ENCODE measurements at places on chromosomes 2 and 18.
A peak's percentile ranks its signal among the peaks of the same experiment; 100 is the strongest.

DNA sequence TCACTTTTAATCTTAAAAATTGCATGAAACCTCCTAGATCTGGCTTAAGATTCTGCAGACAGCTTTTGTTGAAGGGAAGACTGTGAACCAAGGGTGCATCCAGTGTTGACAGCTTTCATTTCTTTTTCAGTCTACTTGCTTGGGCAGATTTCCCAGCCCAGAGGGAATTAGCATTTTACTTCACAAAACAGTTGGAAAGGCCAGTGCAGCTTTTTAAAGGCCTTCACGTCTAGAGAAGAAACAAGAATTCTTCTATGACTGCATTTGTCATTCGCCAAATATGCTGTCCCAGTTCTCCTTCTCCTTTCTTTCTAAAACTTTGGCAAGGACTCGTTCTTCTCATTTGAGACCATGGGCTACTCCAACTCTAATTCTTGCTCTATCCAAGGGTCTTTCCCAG, 17.4 kb downstream of the NTSR2 start:
- DNase-seq = no peak

DNA sequence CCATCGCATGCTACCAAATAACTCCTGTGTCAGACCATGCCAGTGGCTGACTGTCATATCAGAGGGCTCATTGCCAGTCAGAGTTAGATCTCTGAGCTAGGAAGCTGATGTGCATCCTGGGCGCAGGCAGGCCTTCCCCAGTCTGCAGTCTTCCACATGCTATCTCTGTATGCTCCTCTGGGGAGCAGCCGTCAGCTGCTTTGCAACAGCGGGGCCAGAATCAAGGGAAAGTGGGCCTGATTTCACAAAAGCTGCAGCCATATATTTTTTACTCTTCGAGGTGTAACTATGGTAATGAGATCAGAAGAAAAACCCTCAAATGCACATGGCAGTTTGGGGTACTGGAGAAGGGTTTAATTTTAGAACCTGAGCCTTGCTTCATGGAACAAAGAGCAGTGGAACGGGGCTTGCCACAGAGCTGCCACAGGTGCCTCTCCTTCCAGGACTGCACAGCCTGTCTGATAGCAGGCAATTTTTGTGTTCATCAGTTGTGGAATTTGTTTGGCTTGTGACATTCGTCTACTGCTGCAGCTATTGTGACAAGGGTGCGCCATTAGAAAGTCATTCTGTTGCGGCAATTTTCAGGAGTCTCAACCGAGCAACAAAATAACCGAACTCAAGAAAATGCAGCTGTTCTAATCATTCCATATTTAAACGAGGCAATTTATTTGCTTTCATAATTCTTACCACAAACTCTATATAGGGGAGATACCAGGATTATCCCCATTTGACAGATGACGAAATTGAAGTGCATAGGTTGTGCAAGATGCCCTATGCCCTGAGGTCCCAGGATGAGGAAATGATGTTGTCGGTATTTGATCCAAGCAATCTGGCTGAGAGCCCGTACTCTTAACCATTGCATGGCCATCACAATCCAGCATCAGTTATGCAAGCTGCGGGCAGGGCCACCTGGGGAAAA, 109.6 kb upstream of the CYRIA start:
- no peak for DNase-seq

GRCh38 chr2:127573298-127573697, 37.8 kb downstream of the MYO7B start:
- DNase-seq = no peak

DNA sequence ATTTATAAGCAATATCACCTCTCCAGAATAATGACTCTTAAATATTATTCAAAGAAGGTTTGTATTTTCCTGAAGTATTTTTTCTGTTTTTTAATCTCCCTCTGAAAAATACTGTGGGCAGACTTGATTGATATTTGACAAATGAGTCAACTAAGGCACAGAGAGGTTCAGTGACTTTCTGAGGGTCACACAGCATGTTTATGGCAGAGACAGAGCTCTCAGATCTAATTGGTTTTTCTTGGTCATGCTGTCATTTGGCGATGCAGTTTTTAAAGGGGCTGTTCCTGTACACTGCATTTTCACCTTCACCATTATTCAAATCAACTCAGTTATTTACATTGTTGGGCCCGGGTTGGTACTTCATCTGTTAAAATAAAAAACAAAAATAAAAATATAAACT, 264.3 kb downstream of the LRRTM1 start:
- no peak for DNase-seq

DNA sequence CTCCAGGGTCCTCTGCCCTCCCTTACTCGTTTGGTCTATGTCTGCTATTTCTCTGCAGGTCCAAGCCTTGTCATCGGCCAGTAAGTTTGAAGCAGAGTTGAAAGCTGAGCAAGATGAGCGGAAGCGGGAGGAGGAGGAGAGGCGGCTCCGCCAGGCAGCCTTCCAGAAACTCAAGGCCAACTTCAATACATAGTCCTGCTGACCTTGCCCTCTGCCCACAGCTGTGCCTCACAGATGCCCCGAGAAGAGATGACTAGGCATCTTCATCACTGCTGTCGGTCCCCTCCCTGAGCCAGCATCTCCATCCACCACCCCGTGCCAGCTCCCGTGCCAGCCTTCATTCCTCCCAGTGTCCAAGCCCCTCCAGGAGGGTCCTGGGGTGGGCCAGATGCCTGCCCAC, 15.6 kb upstream of the GIGYF2 start:
- no peak for DNase-seq

- no peak for DNase-seq
Measured at GRCh38 chr18:37516361-37516853, 49.2 kb downstream of the CELF4 start.

GRCh38 chr2:16101196-16101595, 160.8 kb downstream of the MYCN start:
- no peak for DNase-seq

- DNase-seq = no peak
Measured at GRCh38 chr2:190379249-190379964, 28.7 kb upstream of the MFSD6 start.

GRCh38 chr2:18651842-18652774, 62.7 kb upstream of the NT5C1B start:
- DNase-seq = no peak

- no peak for DNase-seq
Measured at GRCh38 chr18:6414118-6414722, 491 bp downstream of the L3MBTL4 start.

GRCh38 chr2:195600778-195601177, 56.2 kb upstream of the SLC39A10 start:
- no peak for DNase-seq

DNA sequence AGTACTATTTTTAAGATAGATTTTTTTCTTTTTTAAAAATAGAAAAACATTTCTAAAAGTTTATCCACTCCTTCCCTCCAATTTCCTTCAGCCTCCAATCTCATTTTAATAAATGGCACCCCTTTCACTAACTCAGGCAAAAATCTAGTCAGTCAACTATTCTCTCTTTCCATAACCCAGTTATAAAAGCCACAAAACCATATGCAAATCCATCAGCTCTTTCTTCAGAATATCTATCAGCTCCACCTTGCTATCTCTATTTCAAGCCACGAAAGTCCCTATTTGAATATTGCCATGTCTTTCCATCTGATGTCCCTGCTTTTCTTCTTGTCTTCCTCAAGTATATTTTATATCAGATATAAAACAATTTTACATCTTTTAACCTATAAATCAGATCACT, 397.1 kb downstream of the ERBB4 start:
- DNase-seq = no peak

DNA sequence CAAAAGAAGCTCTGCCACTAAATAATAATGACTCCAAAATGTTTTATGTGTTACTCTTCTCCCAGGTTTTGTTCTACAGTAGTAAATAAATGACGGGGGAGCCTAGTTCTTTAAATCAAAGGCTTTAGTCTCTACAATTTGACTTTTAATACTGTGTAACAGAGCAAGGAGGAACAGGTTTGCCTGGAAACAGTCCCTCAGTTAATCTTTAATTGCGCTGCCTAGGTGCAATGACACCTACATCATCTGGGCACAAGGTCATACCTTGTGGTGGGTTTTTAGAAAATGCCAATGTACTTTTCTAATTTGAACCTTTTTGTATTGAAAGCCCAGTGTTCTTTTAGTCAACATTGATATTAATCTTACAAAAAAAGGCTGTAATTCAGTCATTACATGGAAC, 287.3 kb upstream of the SETBP1 start:
- DNase-seq = no peak

DNA sequence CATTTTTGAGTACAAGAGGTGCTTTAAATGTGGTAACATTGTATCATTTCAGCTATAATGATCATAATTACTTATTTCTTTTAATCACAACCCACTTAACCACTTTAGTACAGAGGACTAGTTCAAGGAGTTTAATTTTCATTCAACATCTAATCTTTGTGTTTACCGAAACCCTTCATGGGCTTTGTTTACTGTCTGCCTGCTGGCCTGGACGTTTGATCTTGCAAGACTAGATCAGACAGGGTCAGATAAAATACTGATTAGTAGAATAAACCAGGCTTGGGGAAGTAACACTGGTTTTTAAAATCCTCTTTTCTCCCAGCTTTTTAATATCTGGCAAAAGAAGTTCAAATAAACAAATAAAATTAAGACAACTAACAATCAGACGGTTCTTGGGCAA, 93.6 kb downstream of the SATB2 start:
- no peak for DNase-seq

DNA sequence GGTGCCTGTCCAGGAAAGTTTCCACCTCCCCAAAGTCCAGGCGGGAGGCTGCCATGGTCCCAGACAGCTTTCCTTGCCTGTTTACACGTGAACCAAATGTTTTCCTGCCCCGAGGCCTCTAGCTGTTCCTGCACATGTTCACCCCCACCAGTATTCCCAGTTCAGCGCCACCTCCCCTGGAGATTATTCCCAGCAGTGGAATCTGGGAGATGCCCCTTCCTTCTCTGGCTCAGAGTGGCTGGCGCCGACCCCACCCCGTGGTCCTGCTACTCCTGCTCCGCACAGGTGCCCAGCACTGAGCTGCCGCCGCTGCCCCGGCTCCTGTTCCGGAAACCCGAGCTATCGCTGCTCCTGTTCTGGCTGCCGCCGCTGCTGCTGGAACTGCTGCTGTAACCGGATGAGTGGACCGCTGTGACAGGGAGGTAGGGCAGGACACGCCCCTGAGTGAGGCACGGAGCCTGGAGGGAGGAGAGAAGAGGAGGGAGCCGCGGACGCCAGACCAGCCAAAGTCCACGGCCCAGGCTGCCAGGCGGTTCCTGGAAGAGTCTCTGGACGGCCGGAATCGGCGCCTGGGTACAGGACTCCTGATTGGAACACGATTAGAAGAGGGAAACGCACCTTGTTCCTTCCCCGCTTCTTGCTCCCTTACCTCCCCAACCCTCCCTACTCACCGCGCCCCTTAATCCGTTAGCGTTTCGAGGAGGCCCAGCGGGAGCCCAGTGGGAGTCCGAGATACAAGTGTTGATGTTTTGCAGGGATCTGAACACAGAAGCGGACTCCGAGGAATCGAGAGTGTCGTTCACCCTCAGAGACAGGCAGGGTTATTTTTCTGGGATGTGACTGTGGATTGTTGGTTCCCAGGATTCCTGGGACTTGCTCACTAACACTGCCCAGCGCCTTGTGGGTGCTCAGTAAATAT, at the start of gene PDE11A:
Gene PDE11A, minus strand, starts transcription at position 395 of the 919 bp plus-strand sequence. Its CDS starts 340 bp downstream, at position 55.
- peak; percentile 90 for DNase-seq

DNA sequence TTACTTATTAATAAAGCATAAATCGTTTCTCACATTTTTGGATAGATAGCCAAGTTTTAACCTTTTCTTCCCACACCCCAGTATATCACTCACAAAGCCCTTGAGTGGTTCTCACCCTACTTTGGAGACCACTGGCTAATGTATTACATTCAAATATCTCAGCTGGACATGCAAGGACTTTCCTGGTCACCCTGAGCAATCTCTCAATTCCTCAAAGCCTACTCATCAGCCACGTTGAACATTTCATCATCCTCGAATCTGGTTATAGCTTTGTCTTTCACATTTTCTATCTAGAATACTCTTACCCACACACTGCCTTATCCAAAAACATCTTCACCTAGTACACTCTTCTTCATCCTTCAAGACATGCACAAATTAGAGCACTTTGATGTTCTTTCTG, 71.1 kb upstream of the MAPRE2 start:
- no peak for DNase-seq

- no peak for DNase-seq
Measured at GRCh38 chr2:189570570-189571031, 10.0 kb downstream of the SLC40A1 start.

DNA sequence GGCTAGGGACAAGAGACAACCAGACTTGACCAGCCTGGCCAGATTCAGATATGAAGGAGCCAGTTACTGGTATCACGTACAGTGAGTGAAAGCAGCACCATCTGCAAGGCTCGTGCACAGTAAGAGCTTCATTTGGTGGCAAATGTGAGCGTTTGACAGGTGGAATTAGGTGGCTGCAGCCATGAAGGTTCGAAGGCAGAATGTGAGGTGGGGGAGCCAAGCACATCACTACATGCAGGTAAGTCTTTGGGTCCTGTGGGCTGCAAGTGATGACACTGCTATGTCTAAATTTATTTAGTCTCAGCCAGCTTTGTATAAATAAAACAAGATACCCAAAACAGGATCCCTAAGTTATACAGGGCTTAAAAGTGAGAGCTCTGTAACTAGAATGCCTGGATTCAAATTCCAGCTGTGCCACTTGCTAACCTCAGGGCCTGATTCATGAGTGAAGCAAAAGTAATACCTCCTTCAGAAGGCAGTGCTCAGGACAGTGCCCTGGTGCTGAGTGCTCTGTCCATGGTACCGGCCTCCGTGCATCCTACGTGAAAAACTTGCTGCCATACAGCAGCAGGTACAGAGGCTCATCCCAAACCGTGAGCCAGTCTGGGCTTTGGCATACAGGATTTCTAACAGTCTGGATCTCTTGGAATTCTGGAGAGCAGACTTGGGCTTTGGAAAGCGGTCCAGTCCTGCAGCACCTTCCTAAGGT, 18.6 kb downstream of the DDX18 start:
- no peak for DNase-seq

- DNase-seq = no peak
Measured at GRCh38 chr2:108813732-108814131, 27.2 kb downstream of the CCDC138 start.

- DNase-seq = no peak
Measured at GRCh38 chr2:207823865-207824264, 54.2 kb upstream of the FZD5 start.

DNA sequence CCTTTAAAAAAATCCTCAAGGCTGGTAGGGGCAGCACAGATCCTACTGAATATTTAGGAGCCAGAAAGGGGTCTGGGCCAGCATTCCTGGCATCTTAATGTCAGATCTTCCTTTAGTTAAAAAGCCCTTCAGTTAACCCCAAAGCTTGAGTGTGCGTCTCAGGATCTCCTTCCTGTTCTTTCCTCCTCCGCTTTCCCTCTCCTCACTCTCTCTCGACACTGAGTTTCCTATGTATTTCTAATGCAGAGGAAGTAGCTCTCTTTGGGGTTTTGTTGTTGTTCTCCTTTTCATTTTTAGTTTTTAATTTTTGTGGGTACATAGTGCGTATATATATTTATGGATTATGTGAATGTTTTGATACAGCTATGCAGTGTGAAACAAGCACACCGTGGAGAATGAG, 109.9 kb upstream of the COPS8 start:
- DNase-seq = no peak

- no peak for DNase-seq
Measured at GRCh38 chr18:13363359-13363758, 144.8 kb downstream of the LDLRAD4 start.

- no peak for DNase-seq
Measured at GRCh38 chr2:110993557-110994231, 127.0 kb upstream of the BCL2L11 start.

Measured in HAP-1 (cell line).